ENCODE measurements at places on chromosomes 12 and 14.

GRCh38 chr12:119594399-119594730, 791 bp downstream of the TMEM233 start:
- no peak for DNase-seq

GRCh38 chr14:67762051-67762450, 54.3 kb downstream of the ZFYVE26 start:
- DNase-seq, result no peak

- DNase-seq, result peak; percentile 20
Measured at GRCh38 chr14:70317969-70318634, 41.4 kb downstream of the COX16 start.

DNA sequence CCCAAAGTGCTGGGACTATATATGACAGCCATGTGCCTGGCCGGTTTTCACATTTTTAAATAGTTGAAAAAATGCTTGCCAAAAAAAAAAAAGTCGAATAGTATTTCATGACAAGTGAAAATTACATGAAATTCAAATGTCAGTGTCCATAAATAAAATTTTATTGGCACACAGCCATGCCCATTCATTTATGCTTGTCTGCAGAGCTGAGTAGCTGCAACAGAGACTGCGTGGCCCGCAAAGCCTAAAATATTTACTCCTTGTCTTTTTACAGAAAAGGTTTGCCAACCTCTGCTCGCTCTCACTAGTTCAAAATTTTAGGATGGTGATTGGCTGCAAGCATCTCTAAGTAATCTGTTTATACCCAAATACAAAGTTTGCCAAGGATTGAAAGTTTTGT, 49.2 kb downstream of the TESC start:
- no peak for DNase-seq

DNA sequence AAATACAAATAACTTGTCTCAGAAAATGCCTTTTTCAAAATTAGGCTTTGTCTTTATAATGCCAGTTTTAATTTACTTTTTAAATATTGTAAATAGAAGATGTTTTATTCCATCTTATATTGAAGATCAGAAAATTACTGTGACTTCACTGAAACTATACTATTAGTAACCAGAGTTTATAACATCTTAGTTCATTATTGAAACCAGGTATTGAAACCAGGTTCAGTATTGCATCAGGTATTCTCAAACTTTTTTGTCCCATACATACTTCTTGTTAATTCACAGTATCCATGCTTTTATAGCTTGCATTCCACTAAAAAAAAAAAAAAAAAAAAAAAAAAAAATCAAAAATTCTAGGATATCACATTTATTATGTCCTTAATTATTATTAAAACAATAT, 227.5 kb downstream of the GXYLT1 start:
- DNase-seq, result no peak

- DNase-seq, result peak; percentile 38
Measured at GRCh38 chr14:78933948-78934524, 763.9 kb downstream of the NRXN3 start.

DNA sequence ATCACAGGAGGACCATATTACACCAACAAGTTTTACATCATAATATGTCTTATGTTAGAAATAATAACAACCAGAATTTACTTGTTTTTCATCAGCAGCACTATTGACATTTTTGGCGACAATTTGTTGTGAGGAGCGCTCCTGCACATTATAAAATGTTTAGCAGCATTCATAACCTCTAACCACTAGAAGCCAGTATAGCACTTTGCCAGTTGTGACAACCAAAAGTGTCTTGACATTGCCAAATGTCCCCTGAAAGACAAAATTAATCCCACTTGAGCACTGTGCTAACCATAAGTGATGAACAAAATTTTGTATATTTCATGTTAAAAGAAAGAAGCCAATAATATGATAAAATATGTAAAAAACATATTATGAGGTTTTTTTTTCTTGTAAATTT, 356.9 kb upstream of the LMO3 start:
- no peak for DNase-seq

DNA sequence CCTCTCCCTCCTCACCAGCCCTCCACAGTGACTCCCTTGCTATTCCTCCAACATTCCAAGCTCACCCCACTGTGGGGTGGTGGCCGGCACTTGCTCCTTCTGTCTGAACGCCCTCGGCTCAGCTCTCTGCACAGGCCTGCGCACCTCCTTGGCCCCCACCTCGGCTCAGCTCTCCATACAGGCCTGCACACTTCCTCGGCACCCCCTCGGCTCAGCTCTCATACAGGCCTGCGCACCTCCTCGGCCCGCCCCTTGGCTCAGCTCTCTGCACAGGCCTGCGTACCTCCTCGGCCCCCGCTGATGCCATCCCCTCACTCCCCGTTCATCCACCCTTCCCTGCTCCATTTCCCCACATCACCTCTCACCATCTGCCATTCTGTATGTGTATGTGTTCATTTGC, 332.7 kb upstream of the FKBP4 start:
- DNase-seq, result no peak

DNA sequence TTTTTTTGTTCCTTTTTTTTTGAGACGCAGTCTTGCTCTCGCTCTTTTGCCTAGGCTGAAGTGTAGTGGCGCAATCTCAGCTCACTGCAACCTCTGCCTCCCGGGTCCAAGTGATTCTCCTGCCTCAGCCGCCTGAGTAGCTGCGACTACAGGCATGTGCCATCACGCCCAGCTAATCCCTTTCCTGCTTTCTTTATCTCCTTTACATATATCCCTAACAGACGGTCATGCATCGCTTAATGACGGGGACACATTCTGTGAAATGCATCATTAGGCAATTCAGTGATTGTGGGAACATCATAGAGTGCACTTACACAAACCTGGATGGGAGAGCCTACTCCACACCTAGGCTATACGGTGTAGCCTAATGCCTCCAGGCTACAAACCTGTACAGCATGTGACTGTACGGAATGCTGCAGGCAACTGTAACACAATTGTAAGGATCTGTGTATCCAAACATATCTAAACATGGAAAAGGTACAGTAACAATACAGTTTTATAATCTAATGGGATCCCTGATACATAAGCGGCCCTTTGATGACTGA, 32.8 kb downstream of the NOS1 start:
- no peak for DNase-seq

- DNase-seq, result no peak
Measured at GRCh38 chr12:107247650-107248049, 154.3 kb upstream of the CRY1 start.
